ENCODE measurements at places on chromosomes 7 and 10.

GRCh38 chr10:61949687-61950086 lies 48.2 kb downstream of the ARID5B start:
- no peak for DNase-seq

DNA sequence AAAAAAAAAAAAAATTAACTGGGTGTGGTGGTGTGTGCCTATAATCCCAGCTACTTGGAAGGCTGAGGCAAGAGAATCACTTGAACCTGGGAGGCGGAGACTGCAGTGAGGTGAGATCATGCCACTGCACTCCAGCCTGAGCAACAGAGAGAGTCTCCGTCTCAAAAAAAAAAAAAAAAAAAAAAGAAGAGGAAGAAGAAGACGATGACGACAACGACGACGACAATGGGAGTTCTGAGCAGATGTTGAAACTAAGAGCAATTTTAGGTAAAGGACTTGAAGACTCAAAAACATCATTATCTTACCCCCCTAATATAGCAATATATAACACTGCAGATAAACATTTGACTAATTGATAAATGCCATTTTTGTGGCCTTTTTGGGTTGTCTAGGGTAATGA lies 39.5 kb upstream of the PPP1R17 start:
- DNase-seq: no peak

- no peak for DNase-seq
These were observed 112.1 kb downstream of the SGMS1 start for GRCh38 chr10:50511492-50512213.

- DNase-seq: no peak
These were observed 1.1 kb downstream of the TRRAP start for GRCh38 chr7:98879198-98879978.

DNA sequence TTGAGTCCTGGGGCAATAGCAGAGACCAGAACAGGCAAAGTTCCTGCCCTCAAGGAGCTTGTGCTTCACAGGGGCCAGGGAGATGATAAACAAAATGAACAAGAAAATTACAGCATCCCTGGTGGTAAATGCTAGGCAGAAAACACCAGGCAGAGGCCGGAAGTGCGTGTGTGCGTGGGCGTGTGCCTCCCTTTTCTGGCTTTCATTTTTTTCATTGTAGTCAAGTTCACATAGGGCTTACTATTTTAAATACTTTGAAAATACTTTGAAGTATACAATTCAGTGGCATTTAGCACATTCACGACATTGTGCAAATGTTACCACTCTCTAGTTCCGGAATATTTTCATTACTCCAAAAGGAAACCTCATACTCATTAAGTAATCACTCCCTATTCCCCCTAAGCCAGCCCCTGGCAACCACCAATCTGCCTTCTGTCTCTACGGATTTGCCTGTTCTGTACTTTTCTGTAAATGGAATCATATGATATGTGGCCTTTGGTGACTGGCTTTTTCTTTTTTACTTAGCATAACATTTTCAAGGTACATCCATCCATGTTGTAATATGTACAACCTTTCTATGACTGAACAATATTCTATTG lies 88.1 kb upstream of the PDCD4 start:
- no peak for DNase-seq

- DNase-seq: no peak
These were observed 5.1 kb upstream of the ELFN1 start for GRCh38 chr7:1664711-1665548.

DNA sequence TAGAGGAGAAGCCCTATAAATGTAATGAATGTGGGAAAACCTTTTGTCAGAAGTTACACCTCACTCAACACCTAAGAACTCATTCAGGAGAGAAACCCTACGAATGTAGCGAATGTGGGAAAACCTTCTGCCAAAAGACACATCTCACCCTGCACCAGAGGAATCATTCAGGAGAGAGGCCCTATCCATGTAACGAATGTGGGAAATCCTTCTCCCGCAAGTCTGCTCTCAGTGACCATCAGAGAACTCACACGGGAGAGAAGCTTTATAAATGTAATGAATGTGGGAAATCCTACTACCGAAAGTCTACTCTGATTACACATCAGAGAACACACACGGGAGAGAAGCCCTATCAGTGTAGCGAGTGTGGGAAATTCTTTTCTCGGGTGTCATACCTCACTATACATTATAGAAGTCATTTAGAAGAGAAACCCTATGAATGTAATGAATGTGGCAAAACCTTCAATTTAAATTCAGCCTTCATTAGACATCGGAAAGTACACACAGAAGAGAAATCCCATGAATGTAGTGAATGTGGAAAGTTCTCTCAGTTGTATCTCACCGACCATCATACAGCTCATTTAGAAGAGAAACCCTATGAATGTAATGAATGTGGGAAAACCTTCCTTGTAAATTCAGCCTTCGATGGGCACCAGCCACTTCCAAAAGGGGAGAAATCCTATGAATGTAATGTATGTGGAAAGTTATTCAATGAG lies 18.9 kb downstream of the RBAK start:
- no peak for DNase-seq

- DNase-seq: no peak
These were observed 58.4 kb downstream of the DNAJB6 start for GRCh38 chr7:157395206-157395605.

DNA sequence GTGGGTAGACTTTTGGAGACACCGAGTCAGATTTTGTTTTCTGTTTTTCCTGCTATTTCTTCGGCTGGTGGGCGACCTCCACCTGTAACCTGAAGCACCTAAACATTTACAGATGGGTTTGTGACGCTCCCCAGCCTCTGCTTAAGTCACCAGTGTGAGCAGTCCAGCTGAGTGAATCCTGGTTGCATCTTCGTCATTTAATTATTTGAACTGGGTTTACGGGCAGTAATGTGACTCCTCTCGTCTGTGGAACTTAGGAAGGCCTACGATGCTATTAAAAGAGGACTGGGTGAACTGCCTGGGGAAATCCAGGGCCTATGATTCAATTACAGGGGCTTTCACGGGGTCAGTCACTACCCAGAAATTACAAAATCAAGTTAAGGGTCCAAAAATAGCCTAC lies 52.5 kb downstream of the WNT2 start:
- no peak for DNase-seq

DNA sequence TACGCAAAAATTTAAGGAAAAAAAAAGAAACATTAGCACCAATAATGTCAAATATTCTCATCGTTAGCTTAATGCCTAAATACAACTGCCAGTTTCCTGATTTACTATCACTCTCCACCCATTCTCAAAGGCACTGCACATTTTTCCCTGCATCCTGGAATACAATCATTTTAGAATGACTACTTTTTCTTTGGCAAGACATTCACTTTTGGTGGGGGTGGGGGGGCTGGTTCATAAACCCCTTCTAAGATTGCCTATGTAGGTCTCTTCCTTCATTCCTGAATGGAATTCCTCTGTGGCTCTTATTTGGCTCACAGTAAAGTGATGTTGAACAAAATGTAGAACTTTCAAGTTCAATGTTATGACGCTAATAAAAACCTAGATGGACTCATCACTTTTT lies 74.3 kb downstream of the RNLS start:
- DNase-seq: no peak

DNA sequence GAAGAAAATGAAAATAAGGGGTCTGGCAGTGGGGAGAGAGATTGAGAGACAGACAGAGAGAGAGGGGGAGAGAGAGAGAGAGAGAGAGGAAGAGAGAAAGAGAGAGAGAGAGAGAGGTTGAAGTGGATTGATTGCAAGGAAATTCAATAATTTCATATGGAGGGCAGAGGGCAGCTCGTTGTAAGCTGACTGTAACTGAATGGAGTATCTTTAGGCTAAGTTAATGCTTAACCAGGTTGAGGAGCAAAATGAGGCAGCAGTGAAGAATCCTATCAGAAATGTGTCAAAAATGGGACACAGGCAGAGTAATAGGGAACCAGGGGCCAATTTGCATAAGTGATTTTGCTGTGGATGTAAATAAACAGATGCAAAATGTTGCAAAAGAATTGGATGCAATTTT lies 21.0 kb downstream of the BLNK start:
- no peak for DNase-seq

DNA sequence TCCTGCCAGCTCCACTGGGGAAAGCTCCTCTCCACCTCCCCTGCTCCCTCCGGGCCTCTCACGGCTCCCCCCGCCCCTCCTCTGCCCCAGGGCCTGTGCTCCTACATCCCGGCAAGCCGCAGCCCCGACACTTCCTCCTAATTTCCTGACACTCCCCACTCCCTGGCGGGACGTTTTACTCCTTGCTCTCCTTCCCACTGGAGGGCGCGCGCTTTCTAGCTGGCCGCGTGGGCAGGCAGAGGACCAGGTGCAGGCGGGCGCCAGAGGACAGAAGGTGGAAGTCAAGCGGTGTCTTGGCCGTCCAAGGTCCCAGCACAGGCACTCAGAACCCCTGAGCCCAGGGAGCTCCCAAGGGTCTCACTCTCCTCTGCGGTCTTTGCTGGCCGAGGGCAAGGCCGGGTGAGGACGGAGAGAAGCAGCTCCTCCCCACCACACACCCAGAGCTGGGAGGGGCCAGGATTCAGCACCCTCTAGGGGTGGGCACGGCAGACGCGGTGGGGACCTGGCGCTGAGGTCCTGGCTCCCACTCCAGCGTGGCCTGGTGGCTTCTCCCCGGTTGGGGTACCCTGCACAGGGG lies 19.1 kb downstream of the ADAM8 start:
- DNase-seq: no peak

- no peak for DNase-seq
These were observed 704 bp downstream of the ZNRF2 start for GRCh38 chr7:30285067-30285535.

DNA sequence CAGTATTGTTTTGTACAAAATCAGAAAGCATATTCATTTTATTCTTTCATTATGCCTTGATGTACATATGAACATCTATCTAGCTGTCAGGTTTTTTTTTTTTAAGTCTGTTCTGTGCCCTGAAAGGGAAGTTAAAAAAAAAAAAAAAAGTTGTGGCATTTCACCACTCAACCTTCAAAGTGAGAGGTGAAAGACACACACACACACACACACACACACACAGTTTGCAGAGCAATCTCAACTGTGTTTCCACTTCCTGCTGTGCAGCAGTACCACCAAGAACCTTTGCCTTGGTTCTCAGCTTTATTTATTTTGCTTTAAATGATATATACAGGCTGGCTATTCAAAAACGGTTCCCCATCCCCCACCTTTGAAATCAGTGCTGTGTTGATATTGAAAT lies 955.6 kb downstream of the GATA3 start:
- DNase-seq: no peak

GRCh38 chr10:125116652-125117310 lies 43.6 kb downstream of the CTBP2 start:
- no peak for DNase-seq

DNA sequence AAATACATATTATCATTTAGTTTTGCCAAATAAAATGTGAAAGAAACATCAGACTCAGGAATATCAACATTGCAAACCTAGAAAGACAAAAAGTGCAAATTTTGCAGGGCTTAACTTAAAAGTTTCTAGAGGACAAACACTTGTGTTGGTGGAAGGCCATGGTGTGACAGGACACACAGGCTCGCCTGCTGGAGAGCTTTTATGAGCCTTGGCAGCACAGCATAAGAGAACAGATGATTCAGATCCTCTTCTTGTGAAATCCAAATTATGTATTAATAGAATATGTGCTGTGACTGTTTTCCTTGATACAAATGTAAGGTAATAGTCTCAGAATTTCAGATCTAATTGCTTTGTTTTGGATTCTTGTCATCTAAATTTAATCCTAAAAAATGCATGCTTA lies 72.9 kb upstream of the ABCB5 start:
- DNase-seq: no peak

- DNase-seq: no peak
These were observed 218.5 kb upstream of the MKLN1 start for GRCh38 chr7:131109011-131109758.

DNA sequence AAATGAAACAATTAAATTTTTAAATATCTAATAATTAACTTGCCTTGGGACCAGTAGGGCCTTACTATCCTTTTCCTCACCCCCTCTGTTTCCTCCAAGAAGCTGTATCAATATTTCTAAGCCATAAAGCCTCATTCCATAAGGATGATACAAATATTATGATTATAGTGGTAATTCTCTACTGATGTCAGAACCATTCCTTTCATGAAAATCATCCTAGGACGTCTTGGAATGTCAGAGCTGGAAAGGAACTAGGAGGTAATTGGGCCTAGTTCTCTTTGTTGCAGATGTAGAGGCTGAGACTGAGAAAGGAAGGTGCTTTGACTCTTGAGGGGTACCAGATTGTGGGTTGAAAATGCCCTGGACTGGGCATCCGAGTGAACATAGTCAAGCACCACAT lies 766.7 kb upstream of the GHITM start:
- DNase-seq: no peak

GRCh38 chr10:33223326-33224000 lies 111.0 kb downstream of the NRP1 start:
- DNase-seq: no peak

DNA sequence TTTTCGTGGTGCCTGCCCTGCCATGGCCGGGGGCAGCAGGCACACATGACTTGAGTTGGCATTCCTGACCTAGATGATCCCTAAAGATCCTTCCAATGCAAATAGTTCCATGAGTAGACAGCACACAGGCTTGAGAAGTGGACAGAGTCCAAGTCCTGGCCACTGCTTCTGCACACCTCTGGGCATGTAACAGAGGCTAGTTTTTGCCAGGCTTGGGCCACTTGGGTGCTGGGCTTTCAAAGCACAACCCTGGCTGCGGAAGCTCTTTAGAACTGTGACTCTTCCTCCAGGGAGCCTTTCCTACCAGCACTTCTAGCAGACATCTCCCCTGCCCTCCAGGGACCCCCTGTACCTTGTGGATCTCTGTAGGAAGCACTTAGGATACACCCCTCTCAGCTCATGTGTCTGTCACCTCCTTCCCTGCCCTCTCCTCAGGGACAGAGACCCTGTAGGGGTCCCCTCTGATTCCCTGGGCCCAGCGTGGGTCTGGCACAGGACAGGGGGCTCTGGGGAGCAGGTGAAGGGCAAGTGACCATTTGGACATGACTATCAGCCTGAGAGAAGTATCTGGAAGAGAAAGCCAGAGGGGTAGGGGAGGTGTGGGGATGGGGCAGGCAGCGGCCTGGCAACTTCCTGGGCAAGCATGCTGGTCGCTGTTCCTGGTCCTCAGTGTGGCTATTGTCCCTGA lies 36.2 kb downstream of the ZCCHC24 start:
- DNase-seq: no peak

DNA sequence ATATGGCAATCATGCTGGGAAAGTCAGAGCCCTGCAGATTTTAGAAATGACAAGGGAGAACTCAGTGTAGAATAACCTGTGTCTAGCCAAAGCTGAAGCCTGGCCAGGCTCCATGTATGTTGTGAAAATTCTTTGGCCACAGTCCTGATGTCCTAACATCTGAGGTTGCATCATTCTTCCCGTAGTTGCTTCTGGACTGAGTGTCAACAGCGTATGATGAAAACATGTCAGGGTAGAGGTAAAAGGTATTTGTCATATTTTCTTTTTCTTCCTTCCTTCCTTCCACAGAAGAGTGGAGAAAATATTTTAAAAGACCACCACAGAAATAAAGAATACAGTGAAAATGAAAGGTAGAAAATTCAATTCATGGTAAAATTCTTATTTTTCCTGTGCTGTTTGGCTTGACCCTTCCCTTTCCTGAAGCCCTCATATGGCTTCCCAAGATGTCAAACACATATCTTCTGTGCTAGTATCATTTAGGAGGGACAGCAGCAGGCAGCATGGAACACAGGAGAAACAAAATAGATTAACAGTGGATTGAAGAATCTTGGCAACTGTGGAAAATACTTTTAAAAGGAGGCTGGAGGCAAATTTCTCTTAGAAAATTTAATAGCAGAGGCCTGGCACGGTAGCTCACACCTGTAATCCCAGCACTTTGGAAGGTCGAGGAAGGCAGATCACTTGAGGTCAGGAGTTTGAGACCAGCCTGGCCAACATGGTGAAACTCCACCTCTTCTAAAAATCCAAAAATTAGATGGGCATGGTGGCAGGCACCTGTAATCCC lies 18.9 kb upstream of the NRBF2 start:
- no peak for DNase-seq

- DNase-seq: no peak
These were observed 90.3 kb downstream of the NEURL1 start for GRCh38 chr10:103583871-103584215.
